ENCODE measurements at places on chromosomes 5 and 9.

DNA sequence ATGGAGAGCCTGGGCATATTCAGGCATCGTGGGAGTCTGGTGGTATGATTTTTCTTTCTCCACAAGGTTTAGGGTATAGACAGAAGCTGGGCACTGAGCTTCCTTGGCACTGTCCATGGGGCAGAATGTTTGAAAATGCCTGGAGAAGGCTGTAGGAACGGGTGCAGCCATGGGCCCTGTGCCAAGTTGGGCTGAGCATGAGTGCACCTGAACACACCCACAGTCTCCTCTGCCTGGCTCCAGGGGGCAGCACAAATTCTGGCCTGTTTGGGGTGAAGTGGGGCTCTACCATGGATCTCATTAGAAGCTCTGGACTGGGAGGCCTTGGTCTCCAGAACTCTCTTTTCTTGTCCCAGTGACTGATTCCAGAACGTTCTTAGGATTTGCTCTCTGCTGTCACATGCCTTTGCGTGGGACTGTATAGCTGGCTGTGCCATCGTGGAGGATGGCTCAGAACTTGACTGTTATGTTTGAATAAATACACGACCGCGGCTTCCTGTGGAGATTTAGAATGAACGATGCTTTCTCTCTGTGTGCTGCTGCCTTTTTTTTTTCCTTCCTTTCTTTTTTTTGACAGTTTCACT lies 229.8 kb downstream of the FANCC start:
- no peak for DNase-seq

DNA sequence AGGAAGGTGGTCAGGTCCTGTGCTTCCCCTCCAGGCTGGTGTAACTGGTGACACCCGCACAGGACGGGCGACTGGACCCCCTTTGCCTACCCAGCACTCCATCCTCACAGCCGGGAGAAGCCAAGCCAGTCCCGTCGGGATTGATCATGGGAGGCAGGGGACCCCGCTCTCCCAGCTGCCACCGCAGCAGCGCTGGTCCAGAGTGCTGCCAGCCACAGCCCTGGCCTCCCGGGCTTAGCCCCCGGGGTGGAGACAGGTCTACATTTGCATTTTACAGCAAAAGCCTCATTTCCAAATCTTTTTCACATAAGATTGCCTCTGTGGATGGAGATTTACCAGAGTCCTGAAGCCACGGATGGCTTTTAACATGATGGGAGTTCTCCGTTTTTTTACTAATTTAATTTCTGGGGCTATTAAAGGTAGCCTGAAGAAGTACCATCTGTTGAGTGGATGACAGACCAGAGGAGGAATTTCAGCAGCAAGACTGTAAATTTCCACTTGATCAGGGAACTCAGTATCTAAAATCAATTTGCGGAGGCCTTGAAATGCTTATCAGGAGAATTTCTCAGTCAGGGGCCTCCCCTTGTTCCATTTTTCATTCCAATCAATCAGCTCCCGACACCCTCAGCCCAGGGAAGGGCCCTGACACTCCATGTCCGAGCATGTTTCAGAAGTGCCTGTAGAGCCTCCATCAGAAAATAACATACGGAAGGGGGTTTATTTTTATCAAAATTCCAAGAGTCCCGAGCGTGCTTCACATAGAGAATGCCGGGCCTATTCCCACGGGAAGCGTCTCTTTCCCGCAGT lies 80.6 kb downstream of the OLFM1 start:
- no peak for DNase-seq

DNA sequence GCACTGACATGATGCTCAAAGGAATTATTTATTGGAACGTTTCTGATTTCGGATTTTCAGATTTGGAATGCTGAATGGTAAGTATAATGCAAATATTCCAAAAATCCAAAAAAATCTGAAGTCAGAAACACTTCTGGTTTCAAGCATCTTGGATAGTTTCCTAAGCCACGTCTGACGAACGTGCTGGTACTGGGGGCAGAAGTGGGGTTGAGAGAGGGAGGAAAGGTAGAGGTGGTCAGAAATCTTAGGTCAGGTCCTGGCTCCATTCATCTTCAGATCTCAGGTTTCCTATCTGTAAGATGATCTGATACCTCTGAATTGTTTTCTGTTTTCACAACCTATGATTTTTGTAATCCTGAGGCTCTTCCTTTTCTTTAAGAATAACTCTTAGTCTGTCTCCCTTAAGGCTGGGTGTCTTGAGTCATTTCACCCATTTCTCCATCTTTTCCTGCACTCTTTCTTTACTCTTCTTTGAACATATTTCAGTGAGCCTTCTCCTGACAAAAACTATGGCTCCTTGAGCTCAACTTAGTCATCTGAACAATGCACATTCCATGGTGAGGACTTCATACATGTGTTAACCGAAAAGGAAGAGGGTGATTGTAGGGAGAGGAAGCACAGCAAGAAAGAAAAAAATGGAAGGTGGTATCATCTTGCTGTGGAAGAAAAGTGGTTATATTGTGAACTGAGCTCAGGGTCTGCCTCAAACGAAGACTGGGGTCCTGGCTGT lies 3.3 kb downstream of the SGCD start:
- no peak for DNase-seq

DNA sequence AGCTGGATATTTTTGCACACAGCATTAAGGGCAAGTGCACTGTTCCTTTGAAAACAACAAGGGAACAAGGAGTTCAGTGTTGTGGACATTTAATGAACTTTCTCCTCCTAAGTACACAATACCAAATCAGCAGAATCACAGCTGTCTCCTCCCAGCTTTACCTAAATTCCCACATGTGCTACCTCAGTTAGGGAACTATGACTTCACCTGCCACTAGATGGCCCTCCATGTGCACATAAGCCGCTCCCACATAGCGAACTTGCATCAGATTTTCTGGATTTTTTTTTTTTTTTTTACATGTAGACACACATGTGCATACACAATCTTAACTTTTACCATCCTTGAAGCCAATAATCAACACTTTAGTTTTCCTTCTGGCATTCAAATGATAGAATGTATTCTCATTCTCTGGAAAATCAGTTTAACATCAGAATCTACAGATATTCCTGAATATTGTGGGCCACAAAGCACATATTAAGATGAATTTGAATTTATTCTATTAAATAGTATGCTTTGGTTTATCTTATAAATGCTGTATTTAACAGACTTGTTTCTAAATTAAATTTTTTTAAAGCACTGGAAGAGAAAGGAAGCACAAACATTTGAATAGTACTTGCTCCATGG lies 123.6 kb downstream of the PALM2AKAP2 start:
- DNase-seq: peak; percentile 69

DNA sequence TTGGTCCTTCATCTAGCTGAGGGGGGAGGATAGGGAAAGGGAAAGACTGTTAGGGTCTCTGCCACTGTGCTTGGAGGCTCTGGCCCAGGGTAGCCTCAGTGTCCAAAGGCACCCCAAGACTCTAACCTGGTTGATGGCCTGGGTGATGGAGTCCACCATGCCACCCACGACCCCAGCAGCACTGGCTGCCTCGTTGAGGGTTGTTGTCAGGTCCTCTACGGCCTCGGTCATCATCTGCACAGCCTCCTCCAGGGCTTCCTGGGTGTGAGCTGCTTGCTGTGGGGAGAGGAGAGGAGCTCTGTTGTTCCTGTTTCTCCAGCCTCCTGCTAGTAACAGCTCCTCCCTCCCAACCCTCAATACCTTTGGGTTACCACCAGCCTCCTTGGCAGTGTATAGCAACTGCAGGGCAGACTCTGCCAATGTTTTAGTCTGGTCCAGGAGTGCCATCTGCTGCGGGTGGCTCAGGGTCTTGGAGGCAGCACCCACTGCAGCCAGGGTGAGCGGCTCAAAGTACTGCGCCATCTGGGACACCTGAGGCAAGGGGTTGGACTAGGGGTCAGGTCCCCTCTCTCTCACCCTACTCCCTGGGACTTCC lies 16.2 kb upstream of the TPM2 start:
- no peak for DNase-seq

- no peak for DNase-seq
Observed at GRCh38 chr5:133664422-133664821, 52.1 kb upstream of the FSTL4 start.

GRCh38 chr5:1334831-1335539 lies 9.9 kb downstream of the CLPTM1L start:
- DNase-seq: no peak

DNA sequence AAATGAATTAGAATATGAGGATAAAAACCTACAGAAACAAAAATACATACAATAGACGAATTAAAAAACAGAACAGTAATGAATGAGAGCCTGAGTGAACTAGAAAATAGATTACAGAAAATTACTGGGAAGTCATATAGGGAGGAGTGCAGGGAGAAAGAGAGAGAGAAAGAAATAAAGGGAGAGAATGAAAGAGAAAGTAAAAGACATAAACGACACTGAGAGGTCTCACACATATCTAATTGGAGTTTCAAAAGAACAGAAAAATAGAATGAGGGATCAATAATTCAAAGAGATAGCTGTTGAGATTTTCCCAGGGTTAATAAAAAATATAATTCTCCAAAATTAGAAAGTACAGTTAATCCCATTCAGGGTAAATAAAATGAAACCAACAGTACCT lies 156.4 kb upstream of the FTMT start:
- DNase-seq: no peak

DNA sequence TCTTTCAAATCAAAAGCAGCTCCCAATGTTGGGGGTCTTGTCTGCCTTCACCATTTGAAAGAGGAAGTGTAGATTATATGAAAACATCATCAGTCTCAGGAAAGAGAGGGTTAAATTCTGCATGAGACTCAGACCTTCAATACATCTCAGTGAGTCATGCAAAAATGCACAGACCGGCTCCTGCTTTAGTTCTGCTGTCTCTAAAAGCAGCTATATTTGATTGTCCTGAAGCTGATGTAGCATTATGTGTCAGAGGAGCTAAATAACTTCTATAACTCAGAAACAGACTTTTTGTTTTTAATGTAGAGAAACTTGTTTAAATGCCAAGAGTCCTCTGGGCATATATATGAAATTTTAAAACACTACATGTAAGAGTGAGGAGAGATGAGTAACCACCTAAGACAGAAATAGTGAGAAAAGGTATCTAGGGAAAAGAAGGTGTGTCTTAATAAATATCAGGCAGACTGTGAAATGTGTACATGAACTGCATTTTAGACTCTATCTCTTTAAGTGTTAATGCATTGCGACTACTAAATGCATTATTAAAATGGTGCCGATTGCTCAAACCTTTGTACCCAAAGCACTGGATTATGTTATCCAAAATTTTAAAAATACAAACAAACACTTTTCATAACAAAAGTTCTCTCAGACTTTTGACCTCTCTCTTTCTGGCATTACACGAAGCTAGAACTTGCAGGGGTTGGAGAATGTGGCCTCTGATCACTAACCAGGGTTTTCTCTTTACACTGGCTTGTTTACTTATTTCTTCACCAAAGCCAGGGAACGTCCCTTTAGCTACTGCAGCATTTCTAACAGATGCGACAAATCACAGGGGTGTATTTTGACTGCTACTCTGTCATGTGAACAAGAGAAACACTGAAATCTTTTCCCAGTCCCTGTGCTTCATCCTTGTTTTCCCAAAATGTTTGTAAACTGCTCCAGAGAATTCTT lies 302.3 kb downstream of the ARL15 start:
- no peak for DNase-seq

DNA sequence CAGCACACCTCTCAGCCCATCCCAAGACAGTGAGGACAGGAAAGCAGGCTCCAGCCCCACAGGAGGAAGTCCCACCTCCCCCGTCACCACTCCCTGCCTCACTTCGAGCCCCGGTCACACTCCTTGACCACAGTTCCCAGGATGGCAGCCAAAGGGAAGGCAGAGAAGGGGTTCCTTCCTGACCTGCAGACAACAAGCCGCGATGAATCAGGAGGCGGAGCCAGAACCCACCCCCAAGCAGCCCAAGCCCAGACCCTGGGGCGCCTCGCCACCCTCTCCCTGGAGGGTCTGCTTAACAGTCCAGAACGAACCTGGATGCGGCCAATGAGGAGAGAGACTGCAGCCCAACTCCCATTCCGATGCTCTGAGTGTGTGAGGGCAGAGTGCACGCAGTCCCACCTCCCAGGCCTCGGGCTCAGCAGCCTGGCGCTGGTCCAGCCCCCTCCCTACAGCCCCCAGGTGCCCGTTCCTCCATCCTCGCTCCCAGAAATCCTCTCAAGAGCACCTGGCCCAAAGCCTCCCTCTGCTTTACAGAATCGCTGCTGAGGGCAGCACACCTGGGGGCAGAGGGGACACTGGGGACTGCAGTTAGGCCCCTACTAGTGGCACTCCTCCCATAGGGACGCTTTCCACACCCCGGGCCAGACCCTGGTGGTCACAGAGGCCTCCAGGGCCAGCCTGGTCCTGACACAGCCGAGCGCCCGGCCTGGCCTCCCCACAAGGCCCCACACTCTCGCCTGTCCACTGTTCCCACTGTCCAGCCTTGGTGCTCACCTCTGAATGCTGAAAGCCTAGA lies 69.6 kb upstream of the LRRTM2 start:
- no peak for DNase-seq

DNA sequence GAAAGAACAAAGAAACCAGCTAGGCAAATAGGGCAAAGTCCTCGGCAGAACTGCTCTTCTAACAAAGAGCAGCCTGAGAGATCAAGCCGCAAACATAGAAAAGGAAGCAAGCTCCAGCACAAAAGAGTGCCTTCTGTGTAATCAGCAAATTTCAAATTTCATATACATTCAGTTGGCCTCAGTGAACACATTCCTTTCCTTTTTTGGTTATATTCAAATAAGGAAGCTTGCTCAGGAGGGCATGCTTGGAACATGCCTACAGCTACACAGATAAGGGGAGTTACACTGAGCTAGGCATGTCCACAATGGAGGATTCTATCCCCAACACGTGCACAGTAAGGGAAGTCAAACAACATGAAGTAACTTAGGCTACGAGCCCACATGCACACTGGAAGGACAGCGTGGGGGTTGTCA lies 23.4 kb downstream of the IL33 start:
- DNase-seq: no peak

DNA sequence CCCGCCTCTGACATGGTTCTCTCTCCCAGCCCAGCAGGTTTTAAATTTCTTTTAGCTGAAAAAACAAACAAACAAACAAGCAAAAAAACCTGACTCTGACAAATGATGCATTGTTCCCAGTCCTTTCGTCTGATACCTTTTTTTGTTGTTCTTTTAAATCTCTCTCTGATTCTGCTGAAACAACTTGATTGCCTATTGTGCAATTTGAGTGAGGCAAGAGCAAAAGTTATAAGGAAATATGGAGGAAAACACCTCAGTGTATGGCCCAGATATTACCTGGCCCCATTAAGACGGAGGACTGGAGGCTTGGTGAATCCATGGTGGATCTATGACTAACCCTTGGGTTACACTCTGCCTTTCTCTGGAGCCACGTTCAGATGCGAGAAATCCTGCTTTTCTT lies 164.0 kb downstream of the MELK start:
- DNase-seq: no peak

- peak; percentile 3 for DNase-seq
Observed at GRCh38 chr5:77806213-77806843, 30.2 kb upstream of the TBCA start.

DNA sequence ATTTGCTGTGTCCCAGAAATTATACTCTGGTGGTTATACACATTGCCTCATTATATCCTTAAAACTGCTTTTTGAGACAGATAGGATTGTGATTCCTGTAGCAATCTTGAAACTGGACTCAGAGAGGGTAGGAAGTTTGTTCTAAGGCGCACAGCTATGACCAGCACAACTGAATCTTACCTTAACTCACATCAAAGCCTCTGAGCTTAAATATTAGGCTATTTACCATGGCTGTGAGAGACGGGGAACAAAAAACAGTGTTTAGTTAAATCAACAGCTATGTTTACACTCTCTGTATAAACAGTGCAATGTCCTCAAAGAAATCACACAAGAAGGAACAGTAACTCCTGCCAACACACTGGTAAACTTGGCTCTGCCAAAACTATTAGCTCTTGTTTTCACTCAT lies 50.9 kb upstream of the TUT7 start:
- no peak for DNase-seq

All from CD4-positive, alpha-beta T cell treated with Interleukin-17A for 1 hour (primary cell).